ENCODE measurements at places on chromosomes 4 and X.

GRCh38 chr4:38497121-38497520 lies 166.9 kb upstream of the KLF3 start:
- no peak for DNase-seq

DNA sequence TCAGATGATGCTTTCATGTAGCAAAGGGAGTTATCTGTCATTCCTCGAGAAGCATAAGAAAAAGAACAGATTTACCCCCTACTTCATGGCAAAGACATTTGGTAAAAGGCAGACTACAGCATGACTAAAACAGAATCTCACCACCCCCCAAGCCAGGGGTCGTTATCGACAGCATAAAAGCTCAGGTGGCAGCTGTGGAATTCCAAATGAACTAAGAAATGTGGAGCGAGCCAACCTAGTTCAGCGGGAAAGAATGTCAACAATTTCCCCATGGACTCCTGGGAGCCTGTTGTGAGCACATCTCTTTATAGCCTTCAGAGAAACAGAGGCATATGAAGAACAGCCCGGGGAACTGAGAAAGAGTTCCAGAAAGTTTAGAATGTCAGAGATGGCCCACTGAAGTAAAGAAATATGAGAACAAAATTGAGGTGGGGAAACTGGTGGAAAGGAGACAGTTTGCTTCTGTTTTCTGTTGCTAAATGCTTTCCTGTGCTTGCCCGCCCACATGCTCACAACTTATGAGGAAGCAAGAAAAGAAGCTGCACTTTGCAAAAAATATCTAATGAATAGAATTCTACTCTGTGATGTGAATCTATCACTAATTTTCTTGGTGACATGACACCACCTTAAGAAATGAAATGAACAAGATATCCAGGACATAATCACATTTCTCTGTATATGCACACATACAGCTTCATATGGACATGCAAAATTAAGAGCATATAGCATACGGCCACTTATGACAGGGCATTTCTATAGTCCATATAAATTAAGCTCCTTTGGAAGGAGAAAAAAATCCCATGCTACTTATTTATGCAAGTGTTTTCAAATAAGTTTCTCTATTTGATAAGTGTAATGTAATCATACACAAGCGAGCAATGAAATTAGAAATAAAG lies 135.3 kb upstream of the MID1 start:
- DNase-seq, result no peak

GRCh38 chr4:8872402-8873291 lies 1.0 kb upstream of the HMX1 start:
- DNase-seq, result no peak

DNA sequence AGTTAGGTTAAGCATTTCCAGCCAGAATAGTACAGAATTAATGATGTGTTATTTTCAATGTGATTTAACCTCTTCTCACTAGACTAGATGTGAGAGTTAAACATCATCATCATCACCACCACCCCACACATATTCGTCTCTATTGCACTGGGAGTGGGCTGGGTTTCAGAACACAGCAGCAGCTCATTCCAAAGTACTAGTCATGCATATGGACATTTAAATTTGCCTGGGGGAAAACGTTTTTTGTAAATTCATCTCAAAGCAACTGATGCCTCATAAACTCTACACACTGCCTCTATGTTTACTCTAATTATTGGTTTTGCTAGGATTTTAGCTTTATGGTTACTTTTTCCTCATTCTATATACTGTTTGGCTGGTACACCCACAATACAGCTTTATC lies 509.1 kb downstream of the PPP4R3C start:
- DNase-seq, result no peak

- DNase-seq, result no peak
These were observed 259.6 kb downstream of the UNC5C start for GRCh38 chr4:95289028-95289634.

DNA sequence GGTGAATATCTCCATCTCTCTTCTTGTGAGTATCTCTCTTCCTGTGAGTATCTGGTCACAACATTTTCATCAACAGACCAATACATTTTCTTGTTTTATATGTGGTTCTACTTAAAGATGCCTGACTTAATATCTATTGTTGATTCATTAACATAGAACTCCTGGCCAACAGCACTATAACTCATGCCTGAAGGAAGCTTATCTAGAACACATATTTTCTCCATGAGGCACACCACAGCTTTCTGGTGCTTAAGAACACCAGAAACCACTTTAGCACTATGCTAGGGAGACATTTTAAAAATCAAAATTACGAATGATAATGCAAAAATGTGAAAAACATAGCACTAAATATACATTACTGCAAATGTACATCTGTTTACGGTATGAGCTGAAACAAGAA lies 190.4 kb downstream of the GABRB1 start:
- no peak for DNase-seq

DNA sequence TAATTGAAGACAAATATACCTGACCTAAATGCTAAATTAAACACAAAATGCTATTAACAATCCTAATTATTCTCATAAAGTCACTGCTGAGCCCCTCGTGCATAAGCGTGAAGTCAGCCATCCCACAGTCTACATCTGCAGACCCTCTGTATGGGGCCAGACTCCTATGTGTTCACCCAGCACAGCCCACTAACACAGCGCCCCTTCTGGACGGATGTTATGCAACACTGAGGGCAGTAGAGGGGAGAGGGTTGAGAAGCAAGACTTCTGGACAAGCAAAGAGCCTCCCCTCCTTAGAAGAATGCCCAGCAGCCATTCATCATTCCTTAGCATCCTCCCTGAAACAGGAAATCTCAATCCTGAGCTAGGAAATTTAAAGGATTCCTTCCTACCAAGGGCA lies 7.9 kb downstream of the TRPC3 start:
- DNase-seq, result no peak

DNA sequence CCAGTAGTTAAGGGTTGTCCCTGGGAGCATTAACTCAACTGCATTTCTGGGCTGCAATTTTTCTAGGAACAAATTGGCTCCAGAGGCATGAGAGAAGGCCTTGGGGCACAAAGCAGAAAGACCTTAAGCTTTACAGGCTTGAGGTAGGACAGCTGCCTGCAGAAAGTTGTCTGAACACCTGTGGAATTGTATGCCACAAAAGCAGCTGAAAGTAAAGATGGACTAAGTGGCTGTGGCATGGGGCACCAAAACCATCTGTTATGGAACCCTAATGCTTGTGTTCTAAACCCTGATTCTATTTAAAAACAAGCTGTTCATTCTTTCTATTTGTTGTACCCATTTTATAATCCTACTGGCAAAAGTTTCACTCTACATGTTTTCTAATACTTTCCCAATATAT lies 515.2 kb downstream of the GLUD2 start:
- DNase-seq, result no peak

GRCh38 chrX:69065451-69065850 lies 99.8 kb downstream of the PJA1 start:
- no peak for DNase-seq
